ENCODE measurements at places on chromosomes 16 and 17.
A peak's percentile ranks its signal among the peaks of the same experiment; 100 is the strongest.

GRCh38 chr16:3019594-3020246 lies 448 bp upstream of the TNFRSF12A start:
- DNase-seq = no peak

DNA sequence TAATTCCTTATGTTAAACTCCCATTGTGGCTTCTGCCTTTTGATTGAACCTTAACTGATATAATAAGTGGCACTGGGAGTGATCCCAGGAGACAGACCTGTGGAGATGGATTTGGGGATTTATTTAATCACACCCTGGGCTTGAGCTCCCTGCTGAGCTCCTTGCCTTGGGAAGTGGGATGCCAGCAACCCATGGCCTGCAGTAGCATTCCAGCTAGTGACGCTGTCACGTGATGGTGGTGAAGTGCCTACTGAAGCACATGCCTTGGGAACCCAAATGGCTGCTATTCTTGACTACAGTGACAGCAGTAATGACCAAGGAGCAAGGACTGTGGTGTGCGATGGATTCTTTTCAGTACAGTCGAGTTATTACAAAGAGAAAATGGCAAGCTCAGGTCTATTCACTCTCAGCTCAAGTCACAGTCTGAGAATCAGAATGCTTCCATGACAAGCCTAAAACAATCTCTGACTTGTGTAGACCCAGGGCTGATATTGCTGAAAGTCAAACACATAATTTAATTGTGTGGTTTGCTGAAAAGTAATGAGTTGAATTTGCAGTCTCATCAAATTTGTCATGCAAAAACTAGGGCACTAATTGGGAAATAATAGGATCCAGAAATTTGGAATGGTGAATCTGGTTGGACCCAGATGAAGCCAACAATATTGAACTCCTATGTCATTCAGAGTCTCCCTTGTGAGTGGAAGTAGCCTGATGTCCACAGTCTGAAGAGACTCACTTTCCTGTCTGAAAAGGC lies 47.1 kb downstream of the BCL7C start:
- no peak for DNase-seq

DNA sequence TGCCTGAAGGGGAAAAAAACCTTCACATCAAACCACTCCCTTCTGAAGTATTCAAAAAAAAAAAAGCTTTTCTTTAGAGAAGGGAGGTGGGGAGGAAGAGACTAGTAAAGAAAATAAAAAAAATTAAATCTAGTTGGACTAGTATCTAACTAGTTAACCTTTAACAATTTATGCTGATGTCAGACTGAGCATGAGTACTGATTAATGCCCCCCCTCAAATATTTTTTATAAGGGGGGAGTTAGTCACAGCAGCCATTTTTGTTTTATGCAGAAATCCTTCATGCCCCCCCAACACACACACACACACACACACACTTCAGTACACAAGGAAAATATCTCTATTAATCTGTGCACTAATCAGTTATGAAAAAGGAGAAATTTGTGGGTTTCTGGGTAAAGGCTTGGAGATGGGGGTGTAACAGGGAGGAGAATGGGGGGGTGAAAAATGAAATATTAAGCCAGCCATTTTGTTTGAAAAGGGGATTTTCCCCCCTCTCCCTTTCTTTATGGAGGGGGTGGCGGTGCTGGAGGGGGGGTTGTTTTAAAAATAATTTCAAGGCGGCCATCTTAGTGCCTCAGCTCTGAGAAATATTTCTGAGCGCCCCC lies 4.7 kb upstream of the CHD3 start:
- DNase-seq = no peak

- no peak for DNase-seq
Measured at GRCh38 chr16:24430954-24431760, 108.2 kb upstream of the RBBP6 start.

- DNase-seq = peak; percentile 74
Measured at GRCh38 chr16:78209951-78210661, 110.7 kb downstream of the WWOX start.

DNA sequence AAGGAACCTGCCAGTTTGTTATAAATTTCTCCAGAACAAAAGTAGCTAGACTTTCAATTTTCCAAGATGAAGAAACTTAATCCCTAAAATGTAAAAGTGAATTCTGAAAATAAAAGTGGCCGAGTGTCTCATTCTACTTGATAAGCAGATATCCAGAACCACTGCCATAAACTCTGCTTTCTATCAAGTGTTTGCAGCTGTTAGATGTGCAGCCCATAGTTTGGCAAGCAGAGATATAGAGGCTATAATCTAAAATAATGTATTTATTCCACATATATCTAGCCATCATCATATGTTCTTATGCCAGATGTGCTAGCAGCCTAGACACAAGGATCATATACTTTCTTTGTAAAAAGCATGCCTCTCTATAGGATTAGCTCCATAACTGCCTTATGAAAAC lies 14.7 kb upstream of the FBXL20 start:
- DNase-seq = no peak

DNA sequence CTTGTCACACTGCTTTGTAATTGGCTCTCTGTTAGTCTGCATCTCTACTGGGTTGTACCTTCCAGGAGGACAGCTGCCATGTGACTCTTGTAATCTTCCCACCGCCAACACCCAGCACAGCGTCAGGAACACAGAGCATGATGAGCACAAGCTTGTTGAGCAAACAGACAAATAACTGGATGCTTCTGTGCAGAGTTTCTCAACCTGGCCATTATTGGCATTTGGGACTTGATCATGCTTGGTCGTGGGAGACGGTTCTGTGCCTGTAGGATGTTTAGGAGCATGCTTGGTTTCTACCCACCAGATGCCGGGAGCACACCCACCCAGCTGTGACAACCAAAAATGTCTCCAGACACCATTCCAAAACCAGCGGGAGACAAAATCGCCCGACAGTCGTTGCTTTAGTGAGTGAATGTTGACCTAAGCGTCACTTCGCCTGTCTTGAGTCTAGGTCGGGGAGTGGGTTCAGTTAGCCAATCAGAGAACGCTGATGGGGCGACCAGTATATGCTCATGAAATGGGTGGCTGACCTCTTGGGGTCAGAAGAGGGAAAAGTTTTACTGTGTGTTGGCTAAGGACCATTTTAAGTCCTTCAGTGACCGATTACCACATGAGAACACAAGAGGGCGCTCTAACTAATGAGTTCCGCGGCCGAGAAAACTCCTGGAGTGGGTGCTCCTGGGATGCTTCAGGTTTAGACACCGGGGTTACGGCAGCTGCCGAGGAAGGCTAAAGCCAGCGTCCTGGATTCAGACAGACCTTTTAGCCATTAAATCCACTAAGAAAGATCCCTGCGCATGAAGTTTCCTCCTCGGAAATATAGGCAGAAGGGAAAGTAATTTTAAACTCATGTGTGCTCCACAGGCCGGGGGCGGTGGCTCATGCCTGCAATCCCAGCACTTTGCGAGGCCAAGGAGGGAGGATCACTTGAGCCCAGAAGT lies 57.8 kb upstream of the TEX2 start:
- no peak for DNase-seq

- DNase-seq = no peak
Measured at GRCh38 chr17:42475121-42475520, 16.4 kb downstream of the ATP6V0A1 start.

GRCh38 chr16:84368308-84368996 lies at the start of gene ATP2C2:
ATP2C2 (plus strand) TSS chr16:84368538; CDS start chr16:84368616, 78 bp downstream.
- no peak for DNase-seq

- no peak for DNase-seq
Measured at GRCh38 chr16:29876217-29876593, 13.2 kb upstream of the CDIPT start.

Measured in epithelial cell of prostate (primary cell).